ENCODE measurements at places on chromosomes 1 and 21.

GRCh38 chr1:55039342-55040082 lies at the start of gene PCSK9:
Gene PCSK9 (plus strand): TSS chr1:55039548. CDS start chr1:55039838, 290 bp downstream.
- peak; percentile 84 for DNase-seq

DNA sequence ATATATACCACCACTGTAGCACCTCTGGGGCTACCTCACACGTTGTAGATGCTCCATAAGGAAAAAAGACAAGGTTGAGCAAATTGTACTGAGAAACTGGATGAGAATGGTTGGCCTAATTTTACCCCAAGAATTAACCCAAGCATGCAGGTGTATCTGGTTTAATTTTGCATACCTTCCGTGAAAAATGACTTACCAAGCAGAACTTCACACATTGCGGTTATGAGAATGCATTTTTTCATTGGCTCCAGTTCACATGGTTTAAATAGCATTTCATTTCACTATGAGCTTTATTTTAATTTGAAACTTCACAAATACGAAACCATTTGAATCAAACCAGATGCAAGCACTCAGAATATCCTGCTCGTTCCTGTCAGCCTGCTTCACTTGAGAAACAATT lies 512.2 kb downstream of the LTN1 start:
- no peak for DNase-seq

DNA sequence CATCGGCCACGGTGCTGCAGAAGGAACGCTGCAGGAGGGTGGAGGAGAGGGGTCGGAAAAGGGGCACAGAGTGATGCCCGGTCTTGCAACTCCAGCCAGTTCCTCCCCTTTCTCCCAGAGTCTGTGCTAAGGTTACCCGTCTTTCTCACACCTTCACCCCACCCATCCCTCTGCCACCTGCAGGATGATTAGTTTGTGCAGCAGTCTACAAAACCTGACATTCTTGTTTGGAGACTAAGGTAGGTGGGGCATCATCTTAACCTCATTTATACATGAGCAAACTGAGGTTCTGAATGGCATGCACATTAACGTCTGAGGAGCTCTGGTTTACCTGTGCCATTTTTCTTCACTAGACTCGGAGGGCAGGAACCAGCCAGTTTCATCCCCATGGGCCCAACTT lies 232.3 kb downstream of the GRIK3 start:
- DNase-seq, result no peak

DNA sequence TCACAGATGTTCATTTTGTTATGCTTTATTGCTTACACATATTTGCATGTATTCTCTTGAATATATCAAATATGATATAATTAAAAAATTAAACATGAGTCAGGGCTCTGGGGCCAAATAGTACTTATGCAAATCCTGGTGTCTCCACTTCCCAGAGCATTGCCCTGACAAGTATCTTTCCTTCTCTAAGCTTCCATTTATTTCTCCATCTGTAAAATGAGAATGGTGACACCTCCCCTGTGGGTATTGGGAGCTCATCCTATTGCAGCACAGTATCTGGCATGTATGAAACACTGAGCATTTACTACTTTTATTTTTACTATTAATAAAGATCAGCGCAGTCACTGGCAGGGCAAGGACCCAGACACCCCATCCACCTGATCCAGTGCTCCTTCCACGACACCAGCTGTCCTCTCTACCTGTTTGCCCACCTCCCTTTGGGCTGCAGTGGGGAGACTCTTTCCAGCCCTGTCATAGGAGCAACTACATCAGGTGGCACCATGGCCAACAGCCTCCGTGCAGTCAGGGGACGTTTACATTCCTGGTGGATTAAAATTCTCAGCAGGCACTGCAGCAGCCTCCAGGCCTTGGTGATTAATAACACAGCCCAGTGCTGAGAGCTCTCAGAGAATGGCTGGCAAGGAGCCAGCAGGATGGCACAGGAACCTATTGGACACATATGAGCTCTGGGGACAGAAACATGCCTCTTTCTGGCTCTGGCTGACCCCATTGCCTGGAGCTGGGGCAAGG lies 113.0 kb downstream of the DMRTB1 start:
- no peak for DNase-seq

GRCh38 chr1:232813097-232813496 lies 7.9 kb downstream of the MAP10 start:
- DNase-seq, result no peak

All from HuH-7 (cell line).